ENCODE measurements at places on chromosomes 1 and 21. TPM values are rescaled to one million over a fixed set of nuclear protein-coding genes. Genes with fewer than 3 reads are reported as not detected.

The DIO1 gene
- not detected for polyA plus RNA-seq

The REN gene
- 0.06 TPM for polyA plus RNA-seq

The MAN1C1 gene
- 0.08 TPM for polyA plus RNA-seq

The WNT9A gene
- polyA plus RNA-seq = 1.6 TPM

The CHAF1B gene
- 9.4 TPM for polyA plus RNA-seq

The NBPF14 gene
- polyA plus RNA-seq = 13.9 TPM

The CD1B gene
- polyA plus RNA-seq = not detected

The ANGPTL3 gene
- polyA plus RNA-seq = not detected

The KRTAP7-1 gene
- polyA plus RNA-seq = not detected

The LMX1A gene
- not detected for polyA plus RNA-seq

The ZZZ3 gene
- 7.2 TPM for polyA plus RNA-seq

The TESK2 gene
- polyA plus RNA-seq = 1.5 TPM

The EPHA10 gene
- not detected for polyA plus RNA-seq

The CASQ1 gene
- not detected for polyA plus RNA-seq

The GSTM1 gene
- 45.9 TPM for polyA plus RNA-seq

The CYYR1 gene
- 3.4 TPM for polyA plus RNA-seq

The RNF115 gene
- 5.9 TPM for polyA plus RNA-seq

The USH2A gene
- polyA plus RNA-seq = not detected
